ENCODE measurements at places on chromosomes 3 and 15.

- H3K27ac ChIP-seq: no peak overlapping the region
- no peaks in the 10 kb centered on the region for H3K4me1 ChIP-seq
- no peak for DNase-seq
- H3K36me3 ChIP-seq: no peaks in the 10 kb centered on the region
- no peaks in the 10 kb centered on the region for H3K27me3 ChIP-seq
- no peak overlapping the region for H3K4me3 ChIP-seq
Measured at GRCh38 chr3:180563406-180563805, 38.6 kb upstream of the TTC14 start.

DNA sequence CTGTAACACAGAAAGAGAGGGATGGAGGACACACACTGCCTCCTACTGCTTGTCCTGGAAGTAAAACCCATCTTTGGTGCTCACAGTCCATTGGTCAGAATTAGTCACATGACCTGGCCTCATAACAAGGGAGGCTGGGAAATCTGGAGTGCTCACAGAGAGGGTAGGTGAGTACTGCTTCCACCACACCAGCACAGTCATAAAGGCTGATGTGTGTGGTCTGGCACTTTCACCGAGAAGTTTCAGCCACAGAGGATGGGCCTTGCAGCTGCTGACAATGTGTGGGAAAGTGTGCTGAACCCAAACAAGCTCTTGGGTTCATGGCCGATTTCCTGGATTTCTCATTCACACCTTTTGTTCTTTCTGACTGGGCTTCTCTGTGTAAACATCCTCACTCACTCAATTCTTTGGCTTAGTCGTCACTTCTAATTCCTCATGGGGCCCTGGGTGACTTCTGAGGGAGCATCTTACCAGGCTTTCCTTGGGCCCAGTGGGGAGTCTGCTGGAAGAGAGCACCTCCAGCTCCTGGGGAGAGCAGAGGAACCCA lies 100.7 kb downstream of the ASB7 start:
- DNase-seq: peak; percentile 48
- H3K27ac ChIP-seq: no peak overlapping the region
- peaks cover 3% of the 10 kb centered on the region for H3K4me1 ChIP-seq
- H3K36me3 ChIP-seq: no peaks in the 10 kb centered on the region

DNA sequence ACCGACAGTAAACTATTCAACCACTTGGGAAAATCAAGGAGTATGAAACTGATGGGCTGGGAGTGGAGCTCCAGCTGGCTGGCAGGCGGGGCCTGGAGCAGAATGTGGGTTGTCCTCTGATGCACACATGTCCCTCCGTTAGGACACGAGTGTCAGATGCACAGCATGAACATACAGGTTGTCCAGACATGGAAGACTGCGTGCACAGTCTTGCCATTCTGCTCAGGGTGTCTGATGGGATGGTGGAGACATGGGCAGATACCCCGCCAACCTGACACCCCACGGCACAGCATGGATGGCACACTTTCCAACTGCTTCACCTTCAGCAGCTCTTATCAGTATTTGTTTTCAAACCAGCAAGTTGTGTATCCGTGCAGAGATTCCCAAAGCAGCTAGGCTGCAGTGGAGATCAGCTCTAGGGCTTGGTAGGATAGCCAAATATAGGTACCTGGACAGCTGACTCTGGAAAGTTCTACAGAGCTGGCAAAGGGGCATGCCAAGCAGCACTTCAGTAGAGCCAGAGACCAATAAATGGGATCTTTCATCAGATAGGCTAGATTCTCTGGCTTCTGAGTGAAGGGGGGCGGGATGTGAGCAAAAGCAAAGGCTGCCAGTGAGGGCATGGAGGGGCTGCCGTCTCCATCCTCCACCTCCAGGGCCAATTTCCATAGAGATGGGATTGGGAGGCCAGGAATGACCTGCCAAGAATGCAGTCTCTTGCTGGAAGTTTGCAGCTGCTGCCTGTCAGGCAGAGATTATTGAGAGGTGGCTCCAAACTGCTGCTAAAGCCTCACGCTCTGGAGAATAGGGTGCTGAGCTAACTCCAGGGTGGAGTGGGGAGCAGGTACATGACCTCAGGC lies 47.2 kb upstream of the KY start:
- H3K4me1 ChIP-seq: no peaks in the 10 kb centered on the region
- H3K27me3 ChIP-seq: peaks cover 2% of the 10 kb centered on the region
- H3K4me3 ChIP-seq: no peak overlapping the region

DNA sequence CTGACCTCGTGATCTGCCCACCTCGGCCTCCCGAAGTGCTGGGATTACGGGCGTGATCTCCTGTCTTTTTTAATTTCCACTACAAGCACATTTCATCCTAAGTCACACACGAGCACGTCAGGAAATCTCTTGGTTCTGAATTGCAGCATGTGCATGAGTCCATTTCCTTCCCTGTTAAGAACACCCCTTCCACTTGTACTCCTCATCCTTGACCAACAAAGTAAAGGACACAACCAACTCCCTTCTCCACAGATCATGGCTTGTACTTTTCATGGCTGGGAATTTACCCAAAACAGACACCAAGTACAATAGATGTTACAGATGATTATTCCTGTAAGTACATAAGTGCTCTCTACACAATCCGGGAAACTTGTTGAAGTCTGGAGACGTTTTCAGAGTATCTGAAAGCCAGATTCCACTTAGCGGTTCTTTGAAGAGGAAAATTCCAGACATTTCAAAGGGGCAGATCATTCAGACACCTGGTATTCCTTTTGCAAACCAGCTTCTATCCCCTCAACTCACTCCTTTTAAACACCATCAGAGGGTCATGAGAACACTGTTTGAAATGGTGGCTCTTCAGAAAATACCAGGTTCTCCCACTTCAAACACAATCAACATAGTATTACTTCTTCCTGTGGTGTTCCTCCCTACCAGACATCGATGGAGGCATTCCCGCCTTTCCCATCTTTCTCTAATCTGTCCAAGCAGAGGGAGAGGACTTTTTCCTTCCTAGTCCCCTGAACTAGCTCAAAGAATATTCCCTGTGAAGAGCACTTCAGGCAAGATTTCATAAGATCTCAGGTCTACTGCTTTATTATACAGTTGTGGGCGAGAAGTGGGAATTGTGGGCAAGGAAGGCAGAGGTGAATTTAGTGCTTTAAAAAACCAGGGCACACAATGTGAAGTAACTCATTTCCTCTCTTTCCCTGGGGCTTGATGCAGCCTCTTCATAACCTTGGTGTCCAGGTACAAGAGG lies 80.1 kb upstream of the TSC22D2 start:
- H3K27ac ChIP-seq: no peak overlapping the region
- DNase-seq: no peak
- H3K4me3 ChIP-seq: no peak overlapping the region
- peaks cover 10% of the 10 kb centered on the region for H3K27me3 ChIP-seq
- H3K36me3 ChIP-seq: no peaks in the 10 kb centered on the region
- no peaks in the 10 kb centered on the region for H3K4me1 ChIP-seq

Measured in T-helper 2 cell treated with Interferon-gamma antibody and Interleukin-4, amounts not matched to agents 5 μg/mL and 100 μg/mL, for 36 hours (primary cell).